Upper lobe of right lung (tissue), 1 donor: ENCODE measurements at places on chromosomes 11 and 22.
A peak's percentile ranks its signal among the peaks of the same experiment; 100 is the strongest.

DNA sequence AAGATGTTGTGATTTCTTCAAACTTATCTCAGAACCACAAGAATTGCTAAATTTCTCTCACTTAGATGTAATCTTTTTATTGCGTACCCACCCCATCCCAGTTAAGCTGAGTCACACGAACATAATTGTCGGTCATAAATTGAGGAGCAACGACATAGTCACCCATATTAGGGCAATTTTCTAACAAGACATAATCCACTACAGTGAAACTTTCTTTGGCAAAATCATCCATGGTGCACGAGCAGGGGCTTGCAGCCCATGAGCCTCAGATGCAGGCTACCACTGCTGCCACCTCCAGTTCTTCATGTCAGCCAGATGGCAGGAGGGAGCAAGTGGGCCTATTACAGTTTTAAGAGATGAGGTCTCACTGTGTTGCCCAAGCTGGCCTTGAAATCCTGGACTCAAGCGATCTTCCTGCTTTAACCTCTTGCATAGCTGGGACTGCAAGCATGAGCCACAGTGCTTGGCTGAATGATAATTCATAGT lies 70.3 kb upstream of the GRK2 start:
- DNase-seq, result no peak

DNA sequence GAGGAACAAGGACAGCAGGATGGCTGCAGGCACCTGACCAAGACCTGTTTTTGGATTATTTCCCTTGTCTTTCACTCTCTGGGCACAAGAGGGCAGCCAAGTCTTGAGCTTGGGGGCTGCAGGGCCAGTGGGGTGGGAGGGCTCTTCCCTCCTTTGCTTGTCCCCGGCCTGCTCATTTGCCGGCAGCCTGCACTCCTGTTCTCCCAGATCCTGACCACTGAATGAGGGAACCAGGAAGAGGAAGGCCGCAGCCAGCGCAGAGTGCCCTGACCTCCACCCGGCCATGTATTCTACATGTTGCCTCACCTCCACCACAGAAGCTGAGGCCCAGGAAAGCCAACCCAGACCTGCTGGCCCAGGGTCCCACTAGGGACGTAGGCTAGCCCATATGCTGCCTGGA lies 15.5 kb upstream of the NNMT start:
- peak; percentile 85 for DNase-seq

DNA sequence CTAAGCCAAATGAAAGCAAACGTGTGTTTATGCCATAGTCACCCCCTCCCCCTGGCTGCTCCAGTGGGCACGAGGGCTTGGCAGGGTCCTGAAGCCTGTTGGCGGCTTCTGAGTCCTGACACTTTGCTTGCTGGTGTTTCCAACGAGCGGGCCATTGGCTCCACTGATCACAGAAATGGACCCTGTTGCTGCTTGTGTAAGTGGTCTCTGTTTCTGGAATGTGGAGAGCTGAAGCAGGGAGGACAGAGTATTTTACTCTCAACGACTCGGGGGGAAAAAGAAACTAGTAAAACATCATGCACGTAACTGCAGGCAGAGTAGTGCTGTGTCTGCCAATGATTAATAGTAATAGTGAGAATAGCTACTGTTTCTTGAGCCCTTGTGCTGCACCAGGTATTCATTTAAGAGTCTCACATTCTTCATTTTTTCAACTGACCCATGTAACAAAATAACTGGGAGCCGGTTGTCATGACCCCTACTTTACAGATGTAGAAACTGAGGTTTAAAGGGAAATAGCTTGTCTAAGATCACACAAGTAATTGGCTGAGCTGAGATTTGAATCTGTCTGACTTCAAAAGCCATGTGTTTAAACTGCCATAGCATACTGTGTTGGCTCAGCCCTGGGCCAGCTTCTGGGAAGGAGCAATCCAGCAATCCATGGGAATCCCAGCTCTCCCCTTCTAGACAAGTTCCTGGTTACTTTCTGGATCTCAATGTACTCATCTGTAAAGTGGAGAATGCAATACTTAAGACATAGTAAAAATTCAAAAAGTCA lies 526.7 kb downstream of the INSC start:
- no peak for DNase-seq

- no peak for DNase-seq
These were observed 187.3 kb upstream of the B3GAT1 start for GRCh38 chr11:134599299-134599771.

- DNase-seq, result no peak
These were observed 4.4 kb upstream of the WEE1 start for GRCh38 chr11:9568854-9569587.
